ENCODE measurements at places on chromosomes 11 and 22.

DNA sequence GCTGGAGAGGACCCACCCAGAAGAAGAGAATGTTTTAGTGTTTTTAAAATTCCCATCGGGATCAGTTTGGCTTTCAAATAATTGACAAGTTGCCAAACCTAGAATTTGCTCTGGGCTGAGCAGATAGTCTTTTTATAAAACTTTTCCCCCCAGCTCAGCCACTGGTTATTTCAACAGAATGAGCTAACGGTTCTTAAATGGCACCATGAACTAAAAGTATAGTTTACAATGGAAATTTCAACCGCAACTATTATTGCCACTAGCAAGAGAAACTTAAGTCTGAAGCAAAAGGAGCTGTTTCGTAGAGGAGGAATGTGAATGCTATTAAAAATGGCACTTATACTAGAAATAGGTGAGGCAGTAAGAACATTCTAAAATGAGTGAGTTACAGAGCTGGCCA is 3.4 kb downstream of the DKK3 start:
- DNase-seq = no peak

DNA sequence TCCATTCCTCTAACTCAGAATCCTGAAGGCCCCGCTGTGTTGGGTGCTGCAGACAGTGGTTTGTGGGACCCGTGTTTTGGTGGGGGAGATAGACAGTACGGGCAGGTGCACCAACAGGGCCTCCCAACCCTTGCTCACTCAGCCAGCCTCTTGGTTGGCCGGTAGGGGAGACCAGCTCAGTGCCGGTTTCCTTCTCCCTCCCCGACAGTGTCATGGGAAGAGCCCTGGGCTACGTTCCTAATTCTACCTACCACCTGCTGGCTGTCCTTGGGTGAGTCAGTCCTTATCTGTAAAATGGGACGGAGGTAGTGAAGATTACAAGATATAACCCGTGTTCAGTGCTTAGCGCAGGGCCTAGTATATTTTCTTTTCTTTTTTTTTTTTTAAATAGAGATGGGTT is 5.9 kb downstream of the TMEM134 start:
- no peak for DNase-seq

GRCh38 chr11:118290923-118291322 is 13.6 kb upstream of the CD3E start:
- no peak for DNase-seq

- DNase-seq = no peak
Observed at GRCh38 chr11:6404342-6405051, 14.2 kb downstream of the SMPD1 start.

- DNase-seq = no peak
Observed at GRCh38 chr11:133949129-133949528, 7.6 kb downstream of the IGSF9B start.

GRCh38 chr22:44625421-44625760 is 76.6 kb upstream of the PRR5 start:
- DNase-seq = no peak

- no peak for DNase-seq
Observed at GRCh38 chr11:83819931-83820549, 533.9 kb upstream of the CCDC90B start.

DNA sequence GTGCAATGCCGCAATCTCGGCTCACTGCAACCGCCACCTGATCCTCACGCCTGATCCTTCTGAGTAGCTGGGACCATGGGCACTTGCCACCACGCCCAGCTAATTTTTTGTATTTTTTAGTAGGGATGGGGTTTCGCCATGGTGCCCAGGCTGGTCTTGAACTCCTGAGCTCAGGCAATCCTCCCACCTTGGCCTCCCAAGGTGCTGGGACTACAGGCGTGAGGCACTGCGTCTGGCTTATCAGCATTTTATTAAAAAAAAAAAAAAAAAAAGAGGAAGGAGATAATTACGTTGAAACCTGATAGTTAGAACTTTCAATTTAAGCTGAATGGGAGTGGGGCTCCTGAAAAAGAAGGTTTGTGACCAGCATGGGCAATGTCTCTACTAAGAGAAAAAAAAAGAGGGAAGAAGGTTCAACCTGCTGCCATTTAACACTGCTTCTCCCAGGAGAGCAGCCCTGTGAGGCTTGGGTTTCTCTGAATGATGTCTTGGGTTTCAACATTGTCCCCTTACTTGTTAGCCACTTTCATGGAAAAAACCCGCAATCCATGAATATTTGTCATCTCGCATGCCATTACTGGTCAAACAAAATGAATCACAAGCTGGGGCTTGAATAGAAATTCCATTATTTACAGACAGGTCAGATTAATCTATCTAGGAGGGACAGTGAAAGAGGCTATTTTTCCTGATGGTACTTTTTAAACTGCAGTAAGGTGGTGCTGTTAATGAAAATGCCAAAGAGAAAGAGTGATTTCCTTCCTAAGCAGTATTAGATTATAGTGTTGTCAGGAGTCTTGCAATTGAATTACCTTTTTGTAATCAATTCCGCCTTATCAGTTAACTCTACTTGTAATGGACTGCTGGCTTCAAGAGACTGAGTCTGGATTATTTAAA is 72.5 kb downstream of the PACS1 start:
- no peak for DNase-seq

DNA sequence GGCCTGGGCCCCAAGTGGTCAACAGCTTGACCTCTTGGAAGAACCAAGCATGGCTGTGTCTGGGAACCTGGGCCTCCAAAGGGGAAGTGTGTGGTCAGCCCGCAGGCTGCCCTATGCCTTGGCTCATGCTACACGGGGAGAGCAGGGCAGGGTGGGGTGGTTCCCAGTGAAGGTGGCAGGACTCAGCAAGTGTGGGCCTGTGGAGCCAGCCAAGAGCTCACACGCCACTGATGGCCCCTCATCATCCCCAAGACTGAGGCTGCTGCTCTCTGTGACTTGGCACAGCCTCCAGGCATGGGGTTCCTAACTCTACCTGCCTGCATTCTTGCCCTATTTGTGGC is 15.9 kb upstream of the DGCR8 start:
- DNase-seq = no peak

DNA sequence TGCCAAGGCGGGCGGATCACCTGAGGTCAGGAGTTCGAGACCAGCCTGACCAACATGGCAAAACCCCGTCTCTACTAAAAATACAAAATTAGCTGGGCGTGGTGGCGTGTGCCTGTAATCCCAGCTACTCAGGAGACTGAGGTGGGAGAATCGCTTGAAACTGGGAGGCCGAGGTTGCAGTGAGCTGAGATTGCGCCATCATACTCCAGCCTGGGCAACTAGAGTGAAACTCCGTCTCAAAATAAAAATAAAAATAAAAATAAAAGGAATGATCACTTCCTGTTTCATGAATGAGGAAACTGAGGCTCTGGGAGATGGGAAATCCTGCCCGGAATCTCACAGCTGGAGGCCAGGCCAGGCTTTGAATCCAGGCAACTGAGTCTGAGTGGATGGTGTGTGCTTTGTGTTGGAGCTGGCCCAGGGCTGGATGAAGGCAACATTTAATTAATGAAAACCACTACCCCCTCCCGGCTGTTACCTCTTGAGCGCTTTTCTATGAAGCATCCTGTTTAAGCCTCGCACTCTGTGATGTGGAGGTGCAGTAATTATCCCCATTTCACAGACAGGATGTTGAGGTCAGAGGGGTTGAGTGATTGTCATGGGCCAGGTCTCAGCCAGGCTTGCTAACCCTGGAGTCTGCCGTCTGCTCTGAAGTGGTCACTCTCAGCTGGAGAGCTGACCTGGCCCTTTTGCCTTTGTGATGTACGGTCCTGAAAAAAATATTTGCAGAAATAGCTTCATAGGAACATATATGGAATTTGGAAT is 27.8 kb downstream of the LRP5 start:
- no peak for DNase-seq

GRCh38 chr22:45192701-45193187 is 29.0 kb downstream of the NUP50 start:
- no peak for DNase-seq

GRCh38 chr11:103947546-103947919 is 88.9 kb upstream of the DDI1 start:
- DNase-seq = no peak

DNA sequence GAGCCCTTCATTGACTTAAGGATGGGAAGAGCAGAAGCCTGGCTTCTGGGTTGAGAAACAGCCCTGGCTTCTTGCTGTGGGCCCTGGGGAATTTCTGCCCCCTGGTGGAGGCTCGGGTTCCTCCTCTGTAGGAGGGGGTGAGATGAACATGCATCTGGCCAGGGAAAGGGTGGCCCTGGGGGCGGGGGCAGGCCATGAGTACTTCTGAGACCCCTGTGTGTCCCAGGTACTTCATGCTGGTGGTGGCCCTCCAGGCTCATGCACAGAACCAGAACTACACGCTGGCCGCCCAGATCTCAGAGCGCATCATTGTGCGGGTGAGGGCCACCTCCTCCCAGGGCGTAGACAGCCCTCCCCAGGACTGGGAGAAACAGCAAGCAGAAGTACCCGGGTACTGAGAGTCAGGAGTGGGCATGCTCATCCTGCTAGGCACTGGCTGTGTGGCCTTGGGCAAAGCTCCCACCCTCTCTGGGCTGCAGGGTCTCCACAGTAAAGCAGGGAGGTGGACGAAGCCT is 15.8 kb downstream of the TMEM258 start:
- DNase-seq = no peak

DNA sequence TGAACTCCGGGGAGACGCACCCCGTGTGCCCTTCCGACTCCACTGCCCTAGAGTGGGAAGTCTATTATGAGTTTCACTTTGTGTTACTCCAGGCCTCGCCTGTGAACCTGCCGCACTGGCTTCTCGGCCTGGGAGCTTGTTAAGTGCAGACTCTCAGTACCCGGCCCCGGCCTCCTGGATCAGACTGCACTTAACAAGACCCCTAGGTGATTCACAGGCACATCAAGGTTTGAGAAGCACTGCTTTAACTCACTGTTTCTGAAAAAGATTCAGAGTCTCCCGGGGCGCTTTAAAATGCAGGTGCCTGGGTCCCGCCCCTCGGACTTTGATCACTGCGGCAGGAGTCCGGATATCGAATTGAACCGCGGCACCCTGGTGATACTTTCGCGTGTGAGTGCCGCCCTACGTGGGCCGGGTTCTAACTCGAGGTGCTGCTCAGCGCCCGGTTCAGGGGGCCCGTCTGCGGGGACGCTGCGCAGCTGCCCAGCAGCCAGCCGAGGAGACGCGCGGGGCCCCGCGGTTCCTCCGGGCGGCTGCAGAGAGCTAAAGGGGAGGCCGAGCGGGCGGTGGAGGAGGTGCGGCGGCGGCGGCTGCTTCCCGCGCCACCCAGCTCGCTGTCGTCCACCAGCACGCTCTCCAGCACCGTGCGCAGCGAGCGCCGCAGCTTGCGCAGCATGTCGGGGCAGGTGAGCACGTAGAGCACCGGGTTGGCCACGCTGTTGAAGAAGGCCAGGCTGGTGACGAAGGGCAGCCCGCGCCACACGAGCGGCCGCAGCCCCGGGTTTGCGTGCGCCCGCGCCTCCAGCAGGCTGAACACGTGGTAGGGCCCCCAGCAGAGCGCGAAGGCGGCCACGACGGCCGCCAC is 3.4 kb downstream of the PTGDR2 start:
- DNase-seq = no peak

GRCh38 chr11:10440401-10440800 is 14.7 kb upstream of the AMPD3 start:
- no peak for DNase-seq

DNA sequence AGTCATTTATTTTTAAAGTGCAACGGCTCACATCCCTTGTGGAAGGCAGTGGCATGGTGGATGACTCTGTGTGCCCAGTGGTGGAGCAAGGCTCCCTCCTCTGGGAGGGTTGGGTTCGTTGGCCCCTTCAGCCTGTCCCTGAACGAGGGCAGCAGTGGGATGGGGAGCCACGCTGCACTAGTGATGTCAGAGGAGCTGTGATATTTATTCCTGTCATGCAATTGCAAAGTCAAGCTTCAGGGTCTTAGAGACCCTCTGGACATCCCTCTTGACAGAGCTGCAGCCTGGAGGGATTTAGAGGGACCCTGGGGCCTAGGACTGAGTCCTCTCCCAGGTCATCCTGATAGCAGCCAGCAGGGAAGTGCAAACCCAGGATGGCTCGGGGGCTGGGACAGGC is 78.2 kb upstream of the NARS2 start:
- DNase-seq = no peak

GRCh38 chr11:126137136-126137535 is 74.3 kb downstream of the RPUSD4 start:
- no peak for DNase-seq

DNA sequence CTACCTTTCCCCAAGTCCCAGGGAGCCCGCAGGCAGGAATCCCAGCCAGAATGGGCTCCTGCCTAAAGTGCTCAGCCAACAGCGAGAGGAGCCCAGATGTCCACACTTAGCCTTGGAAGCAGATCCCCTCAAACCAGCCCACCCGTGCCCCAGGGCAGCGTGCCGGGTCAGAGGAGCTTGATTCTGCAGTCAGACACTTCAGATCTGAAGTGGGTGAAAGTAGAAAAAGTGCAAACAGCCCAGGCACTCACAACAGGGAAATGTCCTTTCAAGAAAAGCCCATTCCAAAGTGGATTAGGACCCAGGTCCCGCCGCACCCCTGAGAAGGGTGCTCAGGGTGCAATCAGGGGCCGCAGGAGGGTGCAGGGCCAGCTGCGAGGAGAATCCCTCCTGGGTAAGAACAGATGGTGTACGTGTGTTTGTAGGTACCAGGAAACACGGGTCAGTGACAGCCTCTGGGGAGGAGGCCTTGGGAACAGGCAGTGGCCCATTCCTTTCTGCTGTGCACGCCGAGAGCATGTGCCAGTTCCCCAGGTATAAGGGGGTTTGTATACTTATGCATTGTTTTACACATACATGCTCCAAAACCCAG is 17.7 kb downstream of the ELFN2 start:
- DNase-seq = no peak
